Esophagus muscularis mucosa (tissue), 4 donors: ENCODE measurements at places on chromosomes 3 and 15. TPM values are rescaled to one million over a fixed set of nuclear protein-coding genes. Genes with fewer than 3 reads are reported as not detected.

DNA sequence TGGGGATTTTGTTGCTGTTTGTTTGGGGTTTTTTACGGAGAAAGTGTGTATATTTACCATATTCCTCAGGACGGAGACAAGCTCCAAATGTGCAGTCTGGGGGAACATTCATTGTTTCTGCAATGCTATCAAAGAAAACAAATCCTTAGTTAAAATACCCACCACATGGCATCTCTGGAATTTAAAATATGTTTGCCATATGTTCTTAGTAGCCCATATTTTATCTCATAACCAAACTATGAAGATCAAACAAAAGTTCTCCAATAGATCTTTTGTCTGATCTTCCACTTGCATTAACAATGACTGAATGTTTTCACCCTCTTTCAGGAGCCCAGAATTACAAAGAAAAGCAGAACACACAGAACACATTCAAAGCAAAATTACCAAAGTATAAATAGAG, 35.3 kb downstream of the EFHB start:
- H3K27me3 ChIP-seq: no peaks in the 10 kb centered on the region
- H3K4me1 ChIP-seq: no peaks in the 10 kb centered on the region
- H3K27ac ChIP-seq: no peak overlapping the region
- no peak overlapping the region for H3K4me3 ChIP-seq

DNA sequence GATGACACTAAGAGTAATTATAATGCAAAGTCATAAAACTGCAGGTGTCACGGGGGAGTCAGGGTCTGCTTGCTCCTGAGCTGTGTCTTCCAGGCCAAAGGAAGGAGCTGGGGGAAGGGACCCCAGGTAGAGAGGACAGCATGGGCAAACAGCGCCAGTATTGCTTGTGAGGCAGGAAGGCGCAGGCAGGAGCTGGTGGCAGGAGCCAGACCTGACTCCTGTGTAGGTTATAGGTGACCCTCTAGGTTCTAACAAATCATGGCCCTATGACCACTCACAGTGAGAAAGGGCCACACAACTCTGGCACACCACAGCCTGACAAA, 1.9 kb downstream of the CISH start:
- peaks cover 88% of the 10 kb centered on the region for H3K4me1 ChIP-seq
- peak overlapping the region; percentile 84 for H3K27ac ChIP-seq
- peaks cover 38% of the 10 kb centered on the region for H3K36me3 ChIP-seq
- DNase-seq: no peak

AMT gene
- total RNA-seq: 5.8 TPM

CCR4 gene
- 0.17 TPM for total RNA-seq

GRCh38 chr3:134132961-134133360, 103.2 kb upstream of the SLCO2A1 start:
- H3K27me3 ChIP-seq: no peaks in the 10 kb centered on the region
- no peak overlapping the region for H3K27ac ChIP-seq
- no peaks in the 10 kb centered on the region for H3K4me1 ChIP-seq
- DNase-seq: no peak

MAPK6 gene
- 13.3 TPM for total RNA-seq

THOC7 gene
- total RNA-seq: 87.0 TPM

CPN2 gene
- not detected for total RNA-seq

HRH1 gene
- total RNA-seq: 5.6 TPM

DNA sequence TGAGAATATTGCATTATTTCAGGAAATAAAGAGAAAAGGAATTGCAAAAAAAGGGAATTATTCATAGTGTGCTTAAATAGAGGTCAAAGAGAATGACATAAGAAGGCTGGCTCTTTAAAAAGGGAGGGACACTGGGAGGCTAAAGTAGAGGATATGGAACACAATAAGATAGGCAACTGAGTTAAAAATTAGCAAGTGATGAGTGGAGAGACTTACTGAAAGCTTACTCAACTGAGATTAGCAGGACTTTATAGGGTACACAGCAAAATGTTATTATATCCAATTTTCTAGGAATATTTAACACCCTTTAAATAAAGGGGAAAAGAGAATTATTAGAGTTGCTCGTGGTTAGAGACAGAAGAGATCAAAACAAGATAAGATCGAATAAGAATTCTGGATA, 375.2 kb downstream of the LSAMP start:
- H3K4me1 ChIP-seq: no peaks in the 10 kb centered on the region
- no peaks in the 10 kb centered on the region for H3K36me3 ChIP-seq
- no peak overlapping the region for H3K27ac ChIP-seq
- H3K27me3 ChIP-seq: no peaks in the 10 kb centered on the region
- no peak overlapping the region for H3K4me3 ChIP-seq

GRCh38 chr3:59136081-59136480, 86.3 kb upstream of the CFAP20DC start:
- DNase-seq: no peak
- no peaks in the 10 kb centered on the region for H3K4me1 ChIP-seq
- H3K27me3 ChIP-seq: no peaks in the 10 kb centered on the region
- no peak overlapping the region for H3K27ac ChIP-seq
- H3K36me3 ChIP-seq: no peaks in the 10 kb centered on the region

GRK7 gene
- total RNA-seq: not detected

DNA sequence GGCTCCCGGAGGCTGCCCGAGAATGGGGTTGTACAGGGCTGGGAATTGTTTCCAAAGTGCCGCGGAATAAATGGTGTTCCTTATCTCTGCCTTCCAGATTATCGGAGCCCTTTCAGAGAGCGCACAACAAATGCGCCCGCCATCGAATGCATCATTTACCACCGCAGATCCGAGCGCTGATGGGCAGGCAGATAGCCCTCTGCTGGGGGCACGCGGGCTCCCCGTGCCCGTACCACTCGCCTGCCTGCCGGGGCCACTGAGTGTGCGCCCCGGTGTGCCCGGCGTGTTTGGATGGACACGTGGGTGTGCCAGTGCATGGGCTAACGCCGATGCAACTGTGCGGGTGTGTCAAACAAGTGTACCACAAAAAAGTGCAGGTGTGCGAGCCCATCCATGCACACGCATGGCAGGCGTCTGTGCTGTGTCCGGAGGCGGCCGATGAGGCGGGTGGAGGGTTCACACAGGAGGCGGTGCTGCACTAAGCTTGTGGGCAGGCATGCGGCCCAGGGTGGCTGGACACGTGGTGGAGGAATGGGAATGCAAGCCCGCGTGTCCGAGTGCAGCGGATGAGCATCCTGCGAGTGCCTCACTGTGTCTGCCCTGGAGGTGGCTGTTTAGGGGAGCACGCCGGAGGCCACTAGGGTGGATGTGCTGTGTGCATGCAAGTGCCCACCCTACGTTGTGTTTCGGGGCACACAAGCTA, 3.8 kb upstream of the GATA2 start:
- no peaks in the 10 kb centered on the region for H3K36me3 ChIP-seq
- H3K4me3 ChIP-seq: peak overlapping the region; percentile 61
- no peak overlapping the region for H3K27ac ChIP-seq
- no peak for DNase-seq

DNA sequence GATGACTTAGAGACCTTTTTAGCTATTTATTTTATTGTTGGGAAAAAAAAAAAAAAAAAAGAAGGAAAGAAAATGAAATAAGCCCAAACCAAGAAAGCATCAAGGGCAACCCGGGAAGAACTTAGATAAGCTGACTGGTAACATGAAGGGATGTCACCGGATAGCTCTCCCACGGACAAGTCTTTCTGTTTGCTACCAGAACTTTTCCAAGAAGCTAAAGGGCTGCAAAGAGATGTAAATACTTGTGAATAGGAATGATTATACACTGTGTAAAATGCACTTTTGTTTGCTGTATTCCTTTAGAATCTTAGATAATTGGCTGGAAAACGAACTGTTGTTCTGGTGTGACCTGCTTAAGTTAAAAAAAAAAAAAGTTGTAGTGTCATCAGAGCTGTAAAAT, 2.8 kb downstream of the FOXB1 start:
- no peaks in the 10 kb centered on the region for H3K36me3 ChIP-seq
- peak overlapping the region; percentile 44 for H3K4me3 ChIP-seq
- no peak overlapping the region for H3K27ac ChIP-seq
- peaks cover 39% of the 10 kb centered on the region for H3K4me1 ChIP-seq
- no peak for DNase-seq

DNA sequence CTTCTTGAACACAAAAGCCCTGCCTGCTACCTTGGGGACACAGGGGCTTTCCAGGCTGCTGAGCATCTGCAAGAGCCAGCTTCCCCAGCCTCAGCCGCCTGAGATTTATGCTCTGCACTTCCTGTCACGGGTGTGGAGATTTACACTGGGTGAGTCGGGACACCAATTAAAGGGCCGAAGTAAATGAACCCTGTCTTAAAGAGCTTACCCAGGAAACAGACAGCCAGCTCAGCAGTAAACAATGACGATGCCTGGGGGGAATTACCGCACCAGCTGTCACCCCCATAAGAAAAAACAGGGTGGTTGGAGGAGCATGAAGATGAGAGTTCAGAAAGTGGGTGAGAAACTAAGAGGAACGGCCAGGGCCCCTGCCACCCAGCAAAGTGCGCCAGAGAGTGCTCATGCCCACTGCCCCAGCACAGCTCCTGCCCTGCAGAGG, 37.5 kb upstream of the IQSEC1 start:
- H3K27me3 ChIP-seq: peaks cover 60% of the 10 kb centered on the region
- no peak overlapping the region for H3K27ac ChIP-seq
- no peaks in the 10 kb centered on the region for H3K36me3 ChIP-seq
- no peak for DNase-seq
- no peaks in the 10 kb centered on the region for H3K4me1 ChIP-seq
- no peak overlapping the region for H3K4me3 ChIP-seq

DNA sequence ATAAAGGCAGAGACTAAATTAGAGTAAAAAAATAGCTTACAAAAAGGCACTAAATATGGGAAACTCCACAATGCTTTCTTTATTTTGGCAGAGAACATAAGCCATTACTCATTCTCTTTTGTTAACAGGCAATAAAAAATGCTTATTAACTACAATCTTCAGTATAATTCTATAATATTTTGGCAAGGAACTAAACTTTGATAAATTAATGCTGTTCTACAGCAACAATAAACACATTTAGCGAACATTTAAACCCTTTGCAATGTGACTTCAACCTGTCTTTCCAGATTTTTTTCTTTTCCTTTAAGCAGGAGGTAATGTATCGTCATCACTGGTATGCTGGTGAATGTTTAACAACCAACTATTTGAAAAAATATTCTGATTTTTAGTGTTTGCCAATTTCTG, 42.2 kb upstream of the POU1F1 start:
- no peaks in the 10 kb centered on the region for H3K36me3 ChIP-seq
- no peak for DNase-seq
- H3K27ac ChIP-seq: no peak overlapping the region
- H3K27me3 ChIP-seq: peaks cover 7% of the 10 kb centered on the region
- H3K4me3 ChIP-seq: no peak overlapping the region
- H3K4me1 ChIP-seq: no peaks in the 10 kb centered on the region

DNA sequence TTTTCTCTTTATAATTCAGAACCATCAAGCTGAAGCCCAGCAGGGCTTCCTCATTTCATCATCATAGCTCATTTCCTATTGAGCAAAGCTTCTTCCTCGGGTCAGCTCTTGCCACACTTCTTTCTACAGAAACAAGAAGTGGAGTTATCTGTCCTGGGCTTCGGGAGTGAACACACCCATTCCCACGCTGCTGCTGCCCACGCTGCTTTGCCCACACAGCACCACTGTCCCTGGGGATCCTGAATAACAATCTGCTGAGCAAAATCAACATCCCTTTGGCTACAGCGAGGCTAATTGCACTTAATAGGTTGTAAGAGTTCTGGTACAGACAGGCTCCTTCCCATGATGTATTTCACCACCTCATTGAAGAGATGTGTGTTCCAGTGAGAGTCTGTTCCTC, 23.7 kb downstream of the CEP19 start:
- no peaks in the 10 kb centered on the region for H3K36me3 ChIP-seq
- no peak overlapping the region for H3K4me3 ChIP-seq
- no peak for DNase-seq
- H3K27ac ChIP-seq: no peak overlapping the region

ALG1L2 gene
- not detected for total RNA-seq

DNA sequence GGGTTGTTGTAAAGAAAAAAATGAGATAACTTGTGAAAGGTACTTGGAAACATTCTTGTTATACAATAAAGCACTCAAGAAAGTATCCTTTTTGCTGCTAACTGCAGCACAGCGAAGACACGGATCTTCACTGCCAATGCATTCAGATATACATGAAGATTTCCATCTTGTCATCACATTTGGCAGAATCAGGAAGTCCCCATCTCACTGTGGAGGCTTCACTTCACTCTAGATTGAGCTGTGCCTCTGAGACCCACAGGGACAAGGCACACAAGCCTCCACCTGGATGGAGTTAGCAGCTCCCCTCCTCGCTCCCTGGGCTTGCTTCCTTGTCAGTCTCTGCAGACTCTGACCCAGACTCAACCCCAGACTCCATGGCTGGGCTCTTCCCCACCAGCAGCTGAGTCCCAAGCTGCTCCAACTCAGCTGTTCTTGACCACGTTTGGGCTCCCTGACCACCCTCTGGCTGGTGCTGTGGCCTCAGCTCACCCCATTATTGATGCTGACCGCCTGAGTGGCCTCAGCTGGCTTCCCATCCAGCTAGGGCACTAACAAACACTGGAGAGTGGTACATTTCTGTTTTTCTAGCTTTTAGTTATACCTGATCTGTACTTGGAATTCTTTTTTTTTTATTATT, 45.4 kb upstream of the SMAD3 start:
- DNase-seq: no peak
- peaks cover 19% of the 10 kb centered on the region for H3K4me1 ChIP-seq
- H3K27ac ChIP-seq: no peak overlapping the region
- no peak overlapping the region for H3K4me3 ChIP-seq
- H3K27me3 ChIP-seq: no peaks in the 10 kb centered on the region
- H3K36me3 ChIP-seq: no peaks in the 10 kb centered on the region

ZMAT3 gene
- 26.6 TPM for total RNA-seq

PARP9 gene
- total RNA-seq: 24.0 TPM

GPR160 gene
- 2.9 TPM for total RNA-seq

LRTM1 gene
- not detected for total RNA-seq

GRCh38 chr3:160929595-160929994, 173.6 kb downstream of the PPM1L start:
- no peaks in the 10 kb centered on the region for H3K36me3 ChIP-seq
- DNase-seq: no peak
- no peak overlapping the region for H3K27ac ChIP-seq
- no peak overlapping the region for H3K4me3 ChIP-seq
- peaks cover 26% of the 10 kb centered on the region for H3K4me1 ChIP-seq
- H3K27me3 ChIP-seq: no peaks in the 10 kb centered on the region

DNA sequence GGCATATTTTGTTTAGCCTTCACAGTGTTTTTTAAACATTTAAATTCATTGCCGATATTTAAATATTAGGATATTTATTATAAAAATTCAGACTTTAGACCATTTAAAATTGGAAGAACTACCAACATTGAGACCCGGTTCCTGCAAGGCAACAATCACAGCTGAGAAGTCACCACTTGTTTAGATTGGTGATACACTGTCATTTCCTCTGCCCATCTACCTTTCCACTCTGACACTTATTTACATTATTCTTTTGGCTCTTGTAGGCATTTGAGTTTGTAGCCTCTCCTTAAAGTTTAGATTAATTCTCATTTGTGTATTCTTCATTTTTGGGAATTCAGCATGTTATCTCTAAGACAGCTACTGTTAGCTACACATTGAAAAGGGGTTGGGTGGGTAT, 10.3 kb upstream of the IL20RB start:
- H3K36me3 ChIP-seq: peaks cover 9% of the 10 kb centered on the region
- no peaks in the 10 kb centered on the region for H3K27me3 ChIP-seq
- DNase-seq: no peak
- H3K4me3 ChIP-seq: no peak overlapping the region
- peaks cover 28% of the 10 kb centered on the region for H3K4me1 ChIP-seq

ALDH1L1 gene
- 20.3 TPM for total RNA-seq

- no peak overlapping the region for H3K27ac ChIP-seq
- no peaks in the 10 kb centered on the region for H3K27me3 ChIP-seq
- no peak for DNase-seq
- H3K4me1 ChIP-seq: peaks cover 21% of the 10 kb centered on the region
- H3K36me3 ChIP-seq: no peaks in the 10 kb centered on the region
These were observed 63.3 kb upstream of the CORO2B start for GRCh38 chr15:68515371-68516095.

EIF3J gene
- 52.3 TPM for total RNA-seq

GOLGA8Q gene
- 2.1 TPM for total RNA-seq
